ENCODE measurements at places on chromosomes 12 and 14.

DNA sequence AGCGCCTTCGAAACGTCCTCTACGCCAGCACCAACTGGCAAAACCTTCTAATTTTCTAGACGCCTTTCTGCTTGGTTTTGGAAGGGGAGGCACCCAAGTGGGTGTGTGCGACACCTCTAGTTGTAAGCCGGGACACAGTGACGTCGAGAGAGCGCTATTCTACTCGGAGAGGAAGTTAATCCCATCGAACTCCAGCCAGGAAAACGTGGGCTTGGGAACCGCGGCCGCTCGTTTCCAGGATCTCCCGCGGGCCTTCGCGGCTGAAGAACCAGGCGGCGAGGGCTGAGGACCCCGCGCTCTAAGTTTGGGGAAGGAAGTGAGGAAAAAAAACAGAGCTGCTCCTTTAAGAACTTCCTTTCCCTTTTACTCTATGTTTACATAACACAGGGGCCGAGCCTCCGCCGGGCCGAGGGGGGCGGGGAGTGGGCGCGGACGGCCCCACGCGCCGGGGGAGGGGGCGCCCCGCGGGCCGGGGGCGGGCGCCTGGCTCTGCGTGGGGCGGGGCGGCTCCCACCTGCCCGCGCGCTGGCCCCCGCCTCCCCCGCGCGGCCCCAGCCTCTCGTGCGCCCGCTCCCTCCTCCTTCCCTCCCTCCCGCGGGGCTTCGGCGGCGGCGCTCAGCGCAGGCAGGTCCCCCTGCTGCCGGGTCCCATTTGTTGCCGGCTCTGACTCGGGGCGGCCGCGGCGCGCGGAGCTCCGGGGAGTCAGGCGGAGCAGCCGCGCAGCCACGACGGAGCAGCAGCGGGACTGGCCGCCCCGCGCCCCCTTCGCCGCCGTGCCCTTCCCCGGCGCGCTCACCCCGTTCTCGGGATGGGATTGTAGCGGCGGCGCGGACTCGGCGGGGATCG, at the start of gene PELI2:
Gene PELI2 (plus strand): TSS at position 647 of the 846 bp plus-strand sequence. CDS start 250 bp downstream, outside the sequence.
- peak; percentile 84 for DNase-seq

GRCh38 chr12:67593461-67594330, 54.8 kb upstream of the DYRK2 start:
- DNase-seq = no peak

GRCh38 chr12:8018666-8019581, 13.6 kb upstream of the FOXJ2 start:
- DNase-seq = no peak

DNA sequence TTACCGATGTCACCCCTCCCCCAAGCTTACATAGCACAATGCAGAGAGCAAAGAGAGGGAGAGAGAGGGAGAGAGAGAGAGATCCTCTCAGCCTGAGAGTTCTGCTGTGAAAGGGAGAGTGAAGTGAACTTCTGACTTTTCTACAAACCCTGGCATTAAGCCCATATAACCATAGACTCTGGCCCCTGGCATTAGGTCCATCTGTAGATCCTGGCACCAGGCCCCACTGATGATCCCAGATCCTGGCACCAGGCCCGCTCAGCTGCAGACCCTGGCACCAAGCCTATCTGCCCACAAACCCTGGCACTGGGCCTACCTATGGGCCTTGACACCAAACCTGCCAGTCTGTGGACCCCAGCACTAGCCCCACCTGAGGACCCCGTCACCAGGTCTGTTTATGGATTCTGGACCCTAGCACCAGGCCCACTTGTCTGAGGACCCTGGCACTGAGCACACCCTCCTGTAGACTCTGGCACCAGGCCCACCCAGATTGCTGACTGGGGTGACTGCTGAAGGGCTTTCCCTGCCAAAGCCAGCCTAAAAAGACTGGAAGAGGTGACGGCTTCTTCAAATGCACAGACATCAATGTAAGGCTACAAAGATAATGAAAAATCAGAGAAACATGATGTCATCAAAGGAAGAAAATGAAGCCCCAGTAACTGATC, 14.5 kb upstream of the KRT83 start:
- DNase-seq = no peak

- DNase-seq = no peak
These were observed 40.2 kb upstream of the FBRSL1 start for GRCh38 chr12:132449565-132450417.

GRCh38 chr12:50006754-50007442, 18.4 kb downstream of the RACGAP1 start:
- peak; percentile 19 for DNase-seq

DNA sequence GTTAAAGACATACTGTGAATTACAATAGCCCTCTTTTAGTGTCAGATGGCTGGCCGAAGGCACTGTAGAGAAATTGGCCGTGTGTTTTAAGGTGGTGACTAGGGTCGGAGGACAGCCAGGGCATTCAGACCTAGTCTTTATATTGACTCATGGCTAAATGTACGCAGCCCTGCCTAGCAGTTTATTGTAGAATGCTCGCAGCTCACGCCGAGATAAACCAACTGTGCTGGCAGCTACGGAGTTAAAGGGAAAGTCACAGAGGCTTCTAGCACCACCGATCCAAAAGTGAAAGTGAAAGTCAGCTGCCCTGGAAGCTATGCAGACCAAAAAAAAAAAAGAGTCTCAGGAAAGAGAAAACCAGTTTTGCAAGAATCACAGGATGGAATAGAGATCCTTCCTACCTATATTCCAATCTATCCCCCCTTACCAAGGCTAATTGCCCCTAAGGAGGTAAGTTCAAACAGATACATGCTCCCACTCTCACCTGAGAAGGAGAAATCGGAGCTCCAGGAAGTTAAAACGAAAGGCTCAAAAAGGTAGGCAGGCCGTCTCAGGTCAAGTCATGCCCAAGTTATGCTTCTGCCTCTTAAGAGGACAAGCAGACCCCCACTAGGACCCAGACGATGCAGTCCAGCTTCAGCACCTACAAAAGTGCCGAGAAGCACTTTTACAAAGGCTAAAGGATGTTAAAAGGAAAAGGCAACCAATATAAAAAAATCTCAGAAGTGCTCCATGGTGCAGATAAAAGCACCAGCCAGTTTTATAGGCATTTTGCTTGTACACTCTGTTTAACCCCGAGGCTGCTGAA, 24.8 kb downstream of the KLRK1 start:
- peak; percentile 75 for DNase-seq

- no peak for DNase-seq
These were observed 624 bp upstream of the PWP1 start for GRCh38 chr12:107684990-107685359.

DNA sequence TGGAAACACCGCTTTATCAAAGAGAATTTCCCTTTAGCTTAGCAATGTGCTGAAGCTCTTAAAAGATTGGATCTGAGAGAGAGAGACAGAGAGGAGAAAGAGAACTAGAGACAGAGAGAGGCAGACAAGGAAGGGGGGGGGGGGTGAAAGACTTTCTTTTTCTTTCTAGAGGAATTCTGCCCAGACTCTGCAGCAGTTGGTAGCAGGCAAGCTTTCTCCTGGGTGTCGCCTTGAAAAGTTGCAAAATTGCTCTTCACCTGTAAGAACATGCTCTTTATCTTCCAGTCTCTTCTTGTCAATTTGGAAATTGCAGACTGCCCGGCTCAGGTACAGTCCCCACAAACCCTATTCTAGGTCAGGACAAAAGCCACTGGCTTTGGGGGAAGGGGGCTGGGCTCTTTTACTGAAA, 2.9 kb upstream of the OTX2 start:
- no peak for DNase-seq
